ENCODE measurements at places on chromosomes 6 and 20. TPM values are rescaled to one million over a fixed set of nuclear protein-coding genes. Genes with fewer than 3 reads are reported as not detected.

- no peak for DNase-seq
Measured at GRCh38 chr6:160419488-160419887, 71.3 kb downstream of the SLC22A3 start.

TCP11 gene
- total RNA-seq: not detected

LINC00237 gene
- total RNA-seq: 0.14 TPM

GRCh38 chr6:157645201-157645795 lies 177.7 kb upstream of the SNX9 start:
- DNase-seq: no peak

DNA sequence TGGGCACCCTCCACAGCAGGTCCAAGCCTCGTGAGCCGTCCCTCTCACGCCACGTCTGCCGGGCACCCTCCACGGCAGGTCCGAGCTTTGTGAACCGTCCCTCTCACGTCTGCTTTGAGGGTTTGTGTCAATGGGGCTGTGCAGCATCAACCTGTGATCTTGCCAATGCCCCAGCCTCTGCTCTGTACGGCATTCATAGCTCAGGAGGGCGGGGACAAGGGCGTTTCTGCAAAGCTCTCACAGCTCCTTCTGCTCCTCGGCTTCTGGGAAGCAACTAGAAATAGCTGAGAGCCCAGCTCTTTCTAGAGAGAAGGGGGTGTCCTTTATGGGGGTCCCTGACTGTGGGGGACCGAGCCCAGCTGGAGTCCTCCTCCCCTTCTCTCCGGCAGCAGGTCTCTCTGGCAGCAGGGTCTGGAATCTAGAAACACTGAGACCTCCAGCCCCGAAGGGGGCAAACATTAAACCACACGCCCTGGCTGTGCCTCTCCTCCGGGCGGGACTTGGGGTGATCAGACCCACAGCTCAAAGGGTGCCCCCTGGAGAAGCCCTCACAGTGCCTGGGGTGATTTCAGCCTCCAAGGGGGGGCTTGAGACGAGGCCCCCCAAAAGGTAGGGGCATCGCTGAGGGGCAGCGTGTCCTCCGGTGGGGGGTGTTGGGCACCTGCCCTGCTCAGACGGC lies 41.2 kb upstream of the CHRNA4 start:
- DNase-seq: no peak

DNA sequence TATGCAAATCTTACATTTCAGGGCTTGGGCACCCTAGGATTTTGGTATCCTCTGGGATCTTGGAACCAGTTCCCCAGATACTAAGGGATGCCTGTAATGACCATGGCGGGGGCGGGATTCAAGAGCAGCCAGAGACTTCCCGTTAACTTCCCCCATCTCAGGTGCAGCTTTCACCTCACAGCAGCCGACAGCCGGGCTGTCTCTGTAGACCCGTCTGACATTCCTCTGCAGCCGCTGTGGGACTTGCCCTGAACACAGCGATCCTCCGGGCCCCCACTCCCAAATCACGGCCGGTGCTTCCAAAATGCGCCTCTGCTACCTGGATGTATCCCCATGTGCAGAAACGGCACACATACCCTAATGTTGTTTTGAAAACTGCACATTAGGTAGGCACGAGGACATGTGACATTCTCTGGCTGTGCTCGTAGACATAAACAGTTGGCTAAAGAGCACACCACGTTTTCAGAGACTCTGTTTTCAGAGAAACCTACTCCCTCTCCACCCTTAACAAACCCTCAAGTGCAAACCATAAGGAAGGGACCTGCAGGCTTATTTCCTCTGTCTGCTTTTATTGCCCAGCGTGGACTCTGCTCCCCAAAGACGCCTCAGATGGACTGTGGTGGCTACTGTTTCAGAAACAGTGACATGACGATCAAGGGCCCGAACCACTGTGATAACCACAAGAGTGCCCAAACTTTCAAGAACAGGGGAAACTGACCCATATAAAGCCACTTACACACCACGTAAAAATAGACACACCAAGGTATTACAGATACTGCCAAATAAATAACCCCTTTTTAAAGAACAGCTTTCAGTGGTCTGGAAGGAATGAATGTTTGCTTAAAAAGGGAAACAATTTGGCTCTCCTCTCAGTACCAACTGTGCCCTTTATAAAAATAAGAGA lies 72.9 kb upstream of the FOXC1 start:
- no peak for DNase-seq

GRCh38 chr6:10763006-10763405 lies 15.4 kb downstream of the TMEM14B start:
- DNase-seq: no peak

- no peak for DNase-seq
Measured at GRCh38 chr6:162157167-162157870, 570.2 kb downstream of the PRKN start.

- no peak for DNase-seq
Measured at GRCh38 chr6:1705630-1706029, 95.9 kb downstream of the FOXC1 start.

DNA sequence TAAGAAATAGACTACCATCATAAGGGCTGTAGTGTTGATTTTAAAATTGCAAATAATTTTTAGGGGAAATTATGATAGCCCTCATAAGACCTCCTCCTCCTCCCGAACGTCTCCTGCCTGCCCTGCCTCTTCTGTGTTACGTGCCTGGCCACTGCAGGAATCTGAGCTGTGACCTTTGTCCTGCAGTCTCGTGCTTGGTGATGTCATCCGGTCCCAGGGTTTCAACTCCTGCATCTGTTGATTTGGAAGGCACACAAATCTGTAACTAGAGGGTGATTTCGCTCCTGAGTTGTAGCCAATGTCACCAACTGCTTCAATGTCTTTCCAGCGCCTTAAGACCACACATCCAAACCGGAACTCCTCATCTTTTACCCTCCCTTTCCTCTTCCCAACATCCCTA lies 163.2 kb downstream of the AIG1 start:
- DNase-seq: no peak

NOTCH4 gene
- total RNA-seq: 5.2 TPM

PRR18 gene
- total RNA-seq: not detected

ARMC12 gene
- 0.60 TPM for total RNA-seq

KCNS1 gene
- not detected for total RNA-seq

- DNase-seq: peak; percentile 55
Measured at GRCh38 chr6:30614044-30614842, 2.8 kb downstream of the PPP1R10 start.

EPB41L1 gene
- 10.6 TPM for total RNA-seq

KCNK5 gene
- not detected for total RNA-seq

DNA sequence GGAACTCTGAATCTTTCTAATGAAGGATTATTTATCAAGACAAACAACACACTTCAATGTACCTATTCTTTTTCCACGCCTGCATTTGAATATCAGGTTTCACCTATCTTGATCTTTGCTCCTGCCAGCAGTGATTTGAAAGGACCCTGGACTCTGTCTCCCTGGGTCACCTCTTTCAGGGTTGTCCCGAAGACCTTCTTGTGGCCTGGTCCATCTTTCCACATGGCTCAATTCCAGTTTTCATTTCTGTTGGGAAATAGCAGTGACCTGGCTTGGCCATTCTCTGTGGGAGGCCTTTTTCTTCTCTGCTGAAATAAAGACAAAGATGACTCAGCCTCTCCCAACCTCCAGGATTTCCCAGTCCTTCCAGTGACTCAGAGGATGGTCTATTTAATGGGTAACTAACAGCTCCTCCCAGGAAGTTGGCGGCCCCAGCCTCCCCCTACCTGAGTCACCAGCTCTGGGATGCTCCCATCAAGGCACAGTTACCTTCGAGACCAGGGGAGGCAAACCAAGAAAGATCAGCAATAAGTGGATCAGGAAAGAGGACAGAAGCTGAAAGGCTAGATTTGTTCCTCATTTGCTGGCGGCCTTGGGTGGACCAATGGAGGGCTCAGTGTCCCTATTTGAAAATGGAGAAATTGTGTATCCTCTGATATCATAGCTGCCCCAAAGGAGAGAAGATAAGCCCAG lies 120.2 kb upstream of the RNF24 start:
- DNase-seq: no peak

DNA sequence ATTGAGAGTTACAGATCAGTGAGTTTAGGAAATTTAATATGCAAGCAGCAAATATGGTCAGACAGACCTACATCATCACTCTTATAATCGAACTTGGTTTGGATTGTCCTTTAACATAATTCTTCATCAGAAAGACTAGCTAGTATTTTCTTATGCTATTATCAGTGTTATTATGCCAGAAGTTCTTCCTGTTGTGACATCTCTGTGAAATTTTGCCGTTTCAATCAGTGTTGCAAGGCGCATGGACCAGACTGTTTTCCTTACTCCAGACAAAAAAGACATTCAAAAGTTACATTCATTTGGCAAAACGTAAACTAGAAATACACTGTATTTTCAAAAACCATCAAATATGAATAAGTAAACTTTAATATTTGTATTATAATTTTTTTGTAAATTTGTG lies 5.7 kb upstream of the TENT5A start:
- DNase-seq: no peak

- DNase-seq: no peak
Measured at GRCh38 chr6:79436241-79436640, 101.0 kb downstream of the LCA5 start.

- DNase-seq: no peak
Measured at GRCh38 chr6:142304241-142304640, 2.4 kb downstream of the ADGRG6 start.

CCN6 gene
- total RNA-seq: not detected

TFAP2B gene
- not detected for total RNA-seq

DNA sequence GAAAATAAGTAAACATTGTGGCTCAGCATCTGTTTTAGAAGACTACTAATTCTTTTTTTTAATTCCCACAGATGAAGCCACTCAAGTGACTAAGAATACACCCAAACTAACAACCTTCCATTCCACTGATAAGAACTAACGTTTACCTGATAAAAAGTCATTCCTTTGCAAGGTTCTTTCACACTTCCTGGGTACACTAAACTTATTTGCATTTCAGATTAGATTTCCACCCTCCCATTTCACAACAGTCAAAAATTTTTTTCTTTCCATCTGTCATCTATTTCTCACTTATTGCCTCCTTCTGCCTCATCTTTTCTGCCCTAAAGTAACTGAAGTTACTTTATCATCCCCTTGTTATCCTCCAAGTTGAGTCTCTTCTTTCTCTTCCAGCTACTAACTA lies 20.3 kb downstream of the MBOAT1 start:
- DNase-seq: no peak

PNPLA1 gene
- total RNA-seq: not detected

BAG2 gene
- 9.0 TPM for total RNA-seq

GRCh38 chr6:33824461-33825154 lies 20.8 kb upstream of the MLN start:
- no peak for DNase-seq

DNA sequence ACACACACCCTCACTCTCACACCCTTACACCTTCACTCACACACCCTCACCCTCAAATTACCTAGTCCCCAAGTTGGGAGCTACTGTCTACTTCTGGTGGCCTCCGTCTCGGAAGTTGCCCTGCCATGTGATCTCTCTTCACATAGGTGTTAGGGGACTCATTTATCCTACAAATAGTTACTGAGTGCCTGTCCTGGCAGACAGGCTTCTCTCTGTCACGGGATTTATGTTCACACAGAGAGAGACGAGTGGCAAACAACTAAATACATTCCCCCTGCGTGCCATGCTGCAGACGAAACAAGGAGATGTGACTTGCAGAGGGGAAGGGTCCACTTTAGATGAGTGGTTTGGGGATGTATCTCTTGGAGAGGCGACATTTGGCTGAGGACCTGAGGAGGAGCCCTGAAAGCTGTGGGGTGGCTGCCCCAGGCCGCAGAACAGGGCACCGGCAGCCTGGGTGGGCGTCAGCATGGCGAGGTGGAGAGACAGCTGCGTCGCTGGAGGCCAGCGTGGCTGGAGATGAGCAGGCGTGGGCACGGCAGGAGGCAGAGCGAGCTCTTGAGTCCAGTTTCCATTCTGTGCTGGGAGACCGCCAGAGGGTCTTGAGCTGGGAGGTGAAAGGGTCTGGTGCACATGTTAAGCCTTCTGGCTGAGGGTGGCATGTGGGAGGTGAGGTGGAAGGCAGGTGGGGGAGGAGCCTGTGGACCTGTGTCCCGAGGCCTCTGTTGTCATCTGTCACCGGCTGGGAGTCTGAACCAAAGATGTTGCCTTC lies 17.2 kb downstream of the DYNLT1 start:
- no peak for DNase-seq

GRCh38 chr6:106614166-106614565 lies 15.1 kb downstream of the RTN4IP1 start:
- no peak for DNase-seq

EPHA7 gene
- total RNA-seq: not detected

DNAH8 gene
- total RNA-seq: not detected

- no peak for DNase-seq
Measured at GRCh38 chr6:148565930-148566663, 180.7 kb upstream of the UST start.

PFDN4 gene
- total RNA-seq: 70.7 TPM

- DNase-seq: no peak
Measured at GRCh38 chr20:17177341-17177740, 49.5 kb upstream of the PCSK2 start.

- no peak for DNase-seq
Measured at GRCh38 chr20:21213691-21214090, 87.8 kb downstream of the KIZ start.

AVP gene
- total RNA-seq: not detected

- DNase-seq: no peak
Measured at GRCh38 chr6:158086054-158086503, 82.0 kb downstream of the SERAC1 start.

GRCh38 chr6:135382182-135382628 lies 115.3 kb downstream of the AHI1 start:
- no peak for DNase-seq

- DNase-seq: no peak
Measured at GRCh38 chr6:73614802-73615201, 39.0 kb downstream of the SLC17A5 start.

- no peak for DNase-seq
Measured at GRCh38 chr20:25158043-25158442, 37.5 kb upstream of the ENTPD6 start.

SERINC1 gene
- 70.1 TPM for total RNA-seq

GRCh38 chr20:32681175-32682084 lies 7.7 kb upstream of the C20orf203 start:
- DNase-seq: no peak
